ENCODE measurements at places on chromosomes 3 and 15. TPM values are rescaled to one million over a fixed set of nuclear protein-coding genes. Genes with fewer than 3 reads are reported as not detected.

GRCh38 chr3:123119802-123120201, 53.0 kb downstream of the PDIA5 start:
- H3K27ac ChIP-seq: no peak overlapping the region
- H3K27me3 ChIP-seq: no peaks in the 10 kb centered on the region
- no peaks in the 10 kb centered on the region for H3K36me3 ChIP-seq
- no peaks in the 10 kb centered on the region for H3K4me1 ChIP-seq
- no peak overlapping the region for H3K4me3 ChIP-seq
- DNase-seq: no peak

DNA sequence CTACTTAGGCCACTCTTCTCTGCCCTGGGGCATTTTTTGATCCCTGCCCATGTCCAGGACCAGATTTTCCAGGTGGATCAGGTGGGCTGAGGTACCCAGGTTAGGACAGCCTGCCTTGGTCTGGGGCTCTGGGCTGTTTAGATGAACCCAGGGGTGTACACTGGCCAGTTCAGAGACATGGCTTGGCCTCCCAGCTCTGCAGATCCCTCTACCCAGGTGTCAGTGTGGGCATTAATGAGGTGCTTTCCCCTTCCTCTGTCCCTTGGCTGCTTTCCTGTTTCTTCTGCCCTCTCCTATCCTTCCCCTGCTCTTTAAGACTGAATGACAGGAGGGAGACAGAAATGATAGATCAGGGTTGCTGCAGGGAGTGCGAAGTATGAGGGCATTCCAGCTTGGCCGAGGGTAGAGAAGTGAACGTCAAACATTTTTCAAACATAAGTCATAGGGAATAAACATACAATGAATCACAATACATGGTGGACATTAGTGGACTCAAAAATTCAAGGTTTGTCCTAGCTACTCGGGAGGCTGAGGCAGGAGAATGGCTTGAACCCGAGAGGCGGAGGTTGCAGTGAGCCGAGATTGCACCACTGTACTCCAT, 30.5 kb downstream of the RTP1 start:
- no peaks in the 10 kb centered on the region for H3K4me1 ChIP-seq
- no peak for DNase-seq
- H3K27ac ChIP-seq: no peak overlapping the region
- no peak overlapping the region for H3K4me3 ChIP-seq

DNA sequence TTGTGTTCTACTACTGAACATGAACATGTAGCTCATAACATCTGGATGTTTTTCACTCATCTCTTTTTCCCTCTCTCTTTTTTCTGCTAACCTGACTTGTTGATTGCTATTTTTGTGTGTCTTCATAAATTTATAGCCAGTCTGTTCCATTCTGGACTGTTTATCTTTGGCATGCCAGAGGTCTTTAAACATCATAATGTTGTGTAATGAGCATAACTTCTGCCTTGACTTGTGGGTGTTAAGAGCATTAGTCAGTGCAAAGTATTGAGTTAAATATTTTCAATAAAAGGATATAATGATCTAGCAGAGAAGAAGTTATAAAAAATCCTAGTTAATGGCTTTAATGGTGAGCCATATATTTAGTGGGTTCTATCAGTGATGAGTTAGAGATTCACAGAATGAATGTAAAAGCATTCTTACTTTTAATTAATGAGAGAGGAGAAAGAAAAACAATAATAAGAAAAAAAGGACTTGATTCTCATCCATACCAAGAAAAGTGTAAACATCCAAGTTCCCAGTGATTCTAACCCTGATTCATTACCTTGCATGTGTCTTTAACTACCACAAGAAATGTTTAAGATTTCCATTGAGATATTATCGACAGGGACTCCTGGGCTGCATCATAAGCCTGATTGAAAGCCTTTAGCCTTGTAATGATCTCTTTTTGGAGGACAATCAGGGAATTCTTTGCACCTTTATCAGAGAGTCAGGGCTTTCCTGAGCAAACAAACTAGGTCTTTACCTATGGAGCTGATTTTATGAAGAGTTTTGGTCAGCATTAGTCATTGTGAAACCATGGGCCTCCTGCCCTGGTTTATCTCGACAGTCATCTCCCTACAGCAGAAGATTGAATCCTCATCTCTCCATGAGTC, 22.9 kb downstream of the MITF start:
- no peaks in the 10 kb centered on the region for H3K27me3 ChIP-seq
- no peak overlapping the region for H3K4me3 ChIP-seq
- no peaks in the 10 kb centered on the region for H3K4me1 ChIP-seq
- H3K27ac ChIP-seq: peak overlapping the region; percentile 55

GRCh38 chr15:61447981-61448380, 218.9 kb upstream of the RORA start:
- H3K27ac ChIP-seq: no peak overlapping the region
- no peaks in the 10 kb centered on the region for H3K4me1 ChIP-seq
- no peak for DNase-seq
- no peaks in the 10 kb centered on the region for H3K27me3 ChIP-seq
- H3K4me3 ChIP-seq: no peak overlapping the region
- no peaks in the 10 kb centered on the region for H3K36me3 ChIP-seq

DNA sequence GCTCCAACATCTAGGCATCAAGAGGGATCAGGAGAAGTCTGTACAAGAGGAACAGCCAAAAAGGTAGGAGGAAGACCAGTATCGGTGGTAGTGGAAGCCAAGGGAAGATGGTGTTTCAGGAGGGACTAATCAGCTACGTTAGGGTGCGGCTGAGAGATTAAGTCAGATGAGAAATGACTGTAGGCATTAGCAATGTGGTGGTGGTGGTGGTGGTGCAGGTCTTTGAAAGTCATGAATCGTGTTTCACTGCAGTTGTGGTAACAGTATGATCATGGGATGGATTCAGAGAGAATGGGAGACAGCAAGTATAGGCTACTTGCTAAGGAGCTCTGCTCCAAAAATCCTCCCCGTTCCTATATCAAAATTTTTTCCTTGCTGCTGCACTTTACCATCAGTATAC, 35.5 kb downstream of the ASTE1 start:
- no peak for DNase-seq
- no peak overlapping the region for H3K4me3 ChIP-seq
- no peak overlapping the region for H3K27ac ChIP-seq
- H3K36me3 ChIP-seq: no peaks in the 10 kb centered on the region

The MCF2L2 gene
- total RNA-seq: 0.41 TPM

The IMPG2 gene
- 0.28 TPM for total RNA-seq

Data from prostate gland (tissue), 2 donors.